Central memory CD4-positive, alpha-beta T cell (primary cell): ENCODE measurements at places on chromosomes 16 and 17.

DNA sequence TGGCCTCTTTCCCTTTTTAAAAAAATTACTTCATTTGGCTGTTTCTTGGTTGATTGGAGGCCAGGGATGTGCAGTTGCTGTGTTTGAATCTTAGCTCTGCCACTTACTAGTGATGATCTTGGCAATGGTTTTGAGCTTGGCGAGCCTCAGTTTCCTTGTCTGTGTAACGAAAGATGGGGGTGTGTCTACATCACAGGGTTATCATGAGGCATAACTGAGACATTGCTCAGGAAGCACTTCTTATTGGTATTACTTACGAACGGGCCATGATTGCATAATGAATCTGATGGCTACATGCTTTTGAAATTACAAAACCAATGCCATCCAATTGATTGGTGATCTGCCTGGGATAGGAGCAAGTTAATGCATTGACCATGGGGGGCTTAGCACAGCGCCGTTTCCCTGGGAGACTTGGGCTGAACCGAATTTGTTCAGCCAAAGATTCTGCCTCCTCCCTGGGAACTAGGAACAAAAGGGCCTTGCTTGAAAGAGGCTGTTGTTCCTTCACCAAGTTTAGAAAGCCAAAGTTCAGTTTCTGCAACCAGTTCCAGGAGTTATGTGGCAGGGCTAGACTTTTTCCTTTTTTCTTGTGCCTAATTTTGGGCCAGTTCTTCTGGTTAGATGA, 21.9 kb downstream of the CMIP start:
- no peak for DNase-seq

DNA sequence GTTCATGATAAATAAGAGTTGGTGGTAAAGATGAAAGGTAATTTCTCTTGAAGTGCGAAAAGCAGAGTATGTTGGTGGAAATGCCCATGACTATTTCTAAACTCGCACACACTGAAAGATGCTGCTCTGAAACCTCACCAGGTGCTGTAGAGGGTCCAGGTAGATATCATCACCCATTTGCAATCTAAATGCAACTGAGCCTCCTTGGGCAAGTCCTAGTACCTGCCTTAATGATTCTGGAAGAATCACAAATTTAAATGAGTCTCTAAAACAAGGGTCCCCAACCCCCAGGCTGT, 5.9 kb upstream of the MMD start:
- DNase-seq, result no peak

DNA sequence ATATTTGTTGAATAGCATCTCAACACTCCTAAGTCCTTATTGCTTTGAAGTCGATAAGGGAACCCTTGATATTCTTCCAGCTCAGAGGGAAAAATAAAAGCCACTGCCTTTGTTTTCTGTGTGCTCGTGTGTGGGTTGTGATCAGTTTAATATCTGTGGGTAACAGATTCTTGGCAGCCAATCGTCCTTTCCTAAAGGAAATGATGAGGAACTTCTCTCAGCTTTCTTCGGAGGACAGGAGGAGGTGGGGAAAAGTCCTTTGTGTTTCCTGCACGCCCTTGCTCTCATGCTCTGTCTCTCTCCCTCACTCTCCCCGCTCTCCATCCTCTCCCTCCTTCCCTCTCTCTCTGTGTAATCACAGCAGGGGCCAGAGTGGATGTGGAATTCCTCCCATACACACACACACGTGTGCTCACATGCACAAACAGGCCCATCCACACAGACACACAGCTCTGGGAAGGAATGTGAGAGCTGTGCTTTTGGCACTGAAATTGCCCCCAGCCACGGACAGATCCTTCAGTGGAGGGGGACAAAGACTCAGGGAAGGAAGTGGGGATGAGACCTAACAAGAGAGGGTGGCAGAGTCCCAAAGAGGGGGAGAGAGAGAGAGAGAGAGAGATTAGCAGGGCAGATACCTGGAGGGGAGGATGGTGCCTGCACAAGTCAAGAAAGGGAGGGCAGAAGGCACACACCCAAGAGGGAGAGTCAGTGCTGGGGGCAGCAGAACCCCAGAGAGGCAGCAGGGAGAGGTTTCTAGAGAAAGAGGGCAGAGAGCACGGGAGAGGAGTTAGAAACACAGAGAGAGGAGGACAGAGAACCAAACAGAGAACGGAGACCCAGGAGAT, 83.5 kb upstream of the PLCG2 start:
- no peak for DNase-seq

DNA sequence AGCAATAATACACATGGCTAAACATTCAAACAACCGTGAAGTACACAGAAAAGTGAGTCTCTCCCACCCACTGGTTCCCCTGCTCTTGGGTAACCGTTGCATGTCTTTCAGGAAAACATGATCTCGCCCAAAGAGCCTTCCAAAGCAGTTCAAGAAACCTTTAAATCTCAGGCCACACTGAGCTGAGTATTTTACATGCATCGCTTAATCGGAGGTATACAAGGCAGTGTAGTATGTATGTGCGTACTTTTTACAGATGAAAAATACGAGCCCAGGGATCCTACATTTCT, 741 bp upstream of the DEXI start:
- no peak for DNase-seq

DNA sequence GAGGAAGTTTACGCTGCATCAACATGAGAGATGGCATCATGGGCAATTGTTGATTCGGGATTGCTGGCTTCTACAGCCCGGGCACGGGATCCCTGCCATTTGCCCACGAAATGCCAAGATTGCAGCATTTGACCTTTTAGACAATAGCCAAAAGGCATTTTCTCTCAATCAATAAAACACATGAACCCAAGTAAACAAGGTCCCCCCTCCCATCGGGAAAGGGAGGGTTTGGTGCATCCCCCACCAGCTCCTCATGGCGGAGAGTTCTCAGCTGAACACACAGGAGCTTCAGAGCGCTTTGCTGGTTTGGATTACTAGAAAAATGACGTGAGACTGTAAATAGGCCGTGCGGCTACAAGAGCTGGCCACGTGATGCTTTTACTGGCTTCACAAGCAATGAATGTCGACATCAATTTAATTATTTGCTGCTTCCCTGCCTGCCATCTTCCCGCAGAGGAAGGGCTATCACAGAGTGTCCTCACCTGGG, 147.6 kb downstream of the C16orf95 start:
- no peak for DNase-seq

DNA sequence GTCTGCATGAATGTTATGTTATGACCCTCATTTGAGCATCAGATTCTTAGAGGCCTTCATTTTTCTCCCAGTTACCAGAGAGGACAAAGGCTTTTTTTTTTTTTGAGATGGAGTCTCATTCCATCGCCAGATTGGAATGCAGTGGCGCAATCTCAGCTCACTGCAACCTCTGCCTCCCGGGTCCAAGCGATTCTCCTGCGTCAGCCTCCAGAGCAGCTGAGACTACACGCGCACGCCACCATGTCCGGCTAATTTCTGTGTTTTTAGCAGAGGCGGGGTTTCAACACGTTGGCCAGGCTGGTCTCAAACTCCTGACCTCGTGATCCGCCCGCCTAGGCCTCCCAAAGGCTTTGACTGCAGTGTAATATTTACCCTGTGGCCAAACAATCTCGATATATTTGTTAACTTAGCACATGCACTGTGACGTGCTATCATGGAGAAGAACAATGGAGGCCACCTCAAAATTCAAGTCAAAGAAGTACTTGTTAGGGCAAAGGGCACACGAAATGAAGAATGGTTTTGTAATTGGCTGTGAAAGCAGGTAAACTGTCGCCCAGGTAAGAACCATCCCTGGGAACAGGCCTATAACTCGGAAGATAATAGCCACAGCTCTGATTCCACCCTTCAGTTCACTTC, 303.4 kb downstream of the SLC39A11 start:
- DNase-seq, result no peak

GRCh38 chr16:19113577-19114358, at the start of gene ITPRIPL2:
Gene ITPRIPL2, plus strand, starts transcription at chr16:19113964. Its CDS starts 498 bp downstream, at chr16:19114462.
- DNase-seq, result no peak

DNA sequence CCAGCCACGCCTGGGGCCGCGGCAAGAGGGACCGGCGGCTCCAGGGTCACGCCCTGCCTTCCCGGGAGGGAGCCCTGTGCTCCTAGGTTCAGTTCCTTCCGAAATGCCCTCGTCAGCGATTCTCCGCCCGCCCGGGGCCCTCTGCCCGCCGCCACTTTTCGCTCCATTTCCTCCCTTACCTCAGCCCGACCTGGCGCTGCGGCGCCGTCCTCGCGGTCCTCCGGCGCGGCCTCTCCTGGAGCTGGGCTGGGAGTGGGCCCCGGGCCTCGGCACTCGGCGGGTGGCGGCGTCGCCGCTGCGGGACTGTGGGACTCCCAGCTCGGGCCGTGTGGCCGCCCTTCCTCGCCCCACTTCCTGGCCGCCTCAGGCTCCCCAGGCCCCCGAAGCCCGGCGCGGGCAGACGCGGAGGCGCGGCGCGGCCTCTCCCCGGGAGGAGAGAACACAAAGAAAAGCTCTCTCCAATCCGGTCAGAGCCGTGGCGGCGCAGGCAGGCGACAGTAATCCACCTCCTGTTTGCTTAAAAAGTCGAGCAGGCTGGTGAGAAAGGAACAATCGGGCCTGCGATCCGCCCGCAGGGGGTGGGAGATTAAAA, 1.6 kb downstream of the BAHCC1 start:
- peak; percentile 37 for DNase-seq

- DNase-seq, result no peak
Measured at GRCh38 chr16:6020162-6020985, 922.8 kb upstream of the EEF2KMT start.

DNA sequence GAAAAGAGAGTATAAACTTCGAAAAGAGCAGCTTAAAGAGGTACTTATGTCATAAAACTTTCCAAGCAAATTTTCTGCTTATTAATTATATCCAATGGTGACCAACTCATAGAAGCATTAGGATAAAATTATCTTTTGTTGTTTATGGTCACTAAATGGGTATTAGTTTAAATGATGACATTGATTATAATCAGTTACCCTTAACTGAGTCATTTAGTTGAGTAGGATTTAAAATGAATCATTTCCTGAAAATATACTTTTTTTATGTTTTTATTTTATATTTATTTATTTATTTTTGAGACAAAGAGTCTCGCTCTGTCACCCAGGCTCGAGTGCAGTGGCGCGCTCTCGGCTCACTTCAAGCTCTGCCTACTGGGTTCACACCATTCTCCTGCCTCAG, 55.9 kb downstream of the ABHD15 start:
- no peak for DNase-seq

DNA sequence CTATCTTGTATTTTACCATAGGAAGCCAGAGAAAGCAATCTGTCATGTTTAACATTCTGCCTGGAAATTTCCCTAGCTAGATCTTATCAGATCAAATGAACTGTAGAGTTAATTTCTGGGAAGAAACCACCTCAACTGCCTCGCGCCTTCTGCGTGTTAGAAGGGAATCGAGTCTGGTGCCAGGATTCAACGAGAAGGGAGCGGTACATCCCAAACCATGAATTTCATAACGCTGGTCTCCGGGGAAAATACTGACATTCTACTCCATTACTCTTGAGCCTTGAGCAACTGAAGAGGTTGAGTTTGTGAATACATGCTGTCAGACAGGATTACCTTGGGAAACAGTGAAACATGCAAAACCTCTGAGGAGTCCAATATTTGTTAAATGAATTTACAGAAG, 35.2 kb downstream of the MPHOSPH6 start:
- no peak for DNase-seq

DNA sequence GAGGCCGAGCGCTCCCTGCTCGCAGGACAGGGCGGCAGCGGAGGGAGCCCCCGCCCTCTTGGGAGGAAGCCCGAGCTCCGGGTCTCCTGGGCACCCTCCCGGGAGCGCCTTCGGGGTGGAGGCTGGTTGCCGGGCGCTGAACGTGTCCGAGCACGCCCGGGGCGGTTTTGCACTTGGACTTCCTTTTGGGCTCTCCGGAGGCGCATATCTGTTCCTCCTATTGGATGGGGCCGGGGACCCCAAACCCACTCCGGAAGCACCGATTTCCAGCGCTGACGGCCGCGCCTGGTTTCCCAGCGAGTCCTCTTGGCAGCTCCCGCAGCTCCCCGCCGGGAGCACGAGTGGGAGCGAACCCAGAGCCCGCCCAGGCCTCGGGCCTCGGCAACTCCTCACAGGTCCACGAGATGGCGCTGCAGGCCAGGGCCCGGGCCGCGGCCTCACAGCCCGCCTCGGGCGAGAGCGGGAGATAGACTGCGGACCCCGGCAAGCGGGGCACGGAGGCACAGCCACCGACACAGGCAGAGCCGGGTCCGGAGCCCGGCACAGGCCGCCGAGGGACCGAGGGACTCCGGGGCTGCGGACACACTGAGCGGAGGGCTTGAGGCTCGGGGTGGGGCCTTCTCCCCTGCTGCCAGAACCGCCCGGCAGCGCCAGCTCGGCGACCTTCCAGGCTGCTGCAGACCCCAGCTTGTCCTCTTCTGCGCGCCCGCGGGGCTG, 12.7 kb downstream of the TBX2 start:
- DNase-seq, result peak; percentile 73

DNA sequence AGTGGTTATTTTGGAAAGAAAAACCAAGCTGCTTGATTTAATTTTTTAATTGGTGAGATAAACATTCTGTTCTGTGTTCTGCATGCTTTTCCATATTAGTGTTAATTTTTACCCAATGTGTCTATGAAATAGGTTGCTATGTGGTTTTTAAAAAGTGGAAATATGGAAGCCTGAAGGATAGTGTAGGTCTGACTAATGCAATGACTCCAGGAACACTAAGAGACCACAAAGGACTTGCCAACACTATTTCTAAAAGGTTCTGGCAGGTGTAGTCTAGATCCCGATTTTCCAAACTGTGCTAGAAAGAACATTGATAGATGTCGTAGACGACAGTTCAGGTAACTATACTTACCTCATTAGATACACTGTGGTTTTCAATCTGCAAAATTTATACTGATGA, 877.4 kb upstream of the GOT2 start:
- no peak for DNase-seq

- DNase-seq, result no peak
Measured at GRCh38 chr17:4836221-4836620, 3.1 kb downstream of the MINK1 start.

DNA sequence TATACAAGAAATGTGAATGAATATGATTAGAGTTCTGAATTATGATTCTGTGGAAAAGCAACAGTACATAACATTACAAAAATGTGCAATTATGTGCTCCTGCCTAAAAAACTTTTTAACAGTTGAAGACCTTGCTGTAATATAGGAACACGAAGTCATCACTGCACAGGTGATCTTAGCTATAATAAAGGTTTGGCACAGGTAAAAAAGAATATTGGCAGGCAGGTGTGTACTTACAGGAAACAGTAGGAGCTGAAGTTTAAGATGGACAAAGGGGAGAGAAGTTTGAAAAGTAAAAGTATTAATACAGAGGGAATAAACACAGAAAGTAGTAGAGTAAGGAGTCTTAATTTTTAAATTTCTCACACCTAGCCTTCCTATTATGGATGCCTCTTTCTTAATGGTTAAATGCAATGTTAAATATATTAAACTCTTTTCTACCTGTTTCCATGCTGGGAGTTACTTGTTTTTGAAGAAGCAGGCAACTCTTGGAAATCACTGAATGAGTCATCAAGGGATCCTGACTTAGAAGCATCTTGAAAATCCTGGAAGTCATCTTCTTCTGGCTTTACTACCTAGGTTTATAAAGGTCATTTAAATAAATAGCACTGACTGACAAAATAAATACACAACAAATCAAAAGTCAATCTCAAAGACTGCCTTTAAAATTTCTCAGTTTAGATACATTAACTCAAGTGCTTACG, 40.7 kb downstream of the SYNRG start:
- DNase-seq, result no peak

- DNase-seq, result no peak
Measured at GRCh38 chr17:9432134-9432885, 143.3 kb downstream of the STX8 start.

GRCh38 chr16:52293204-52293603, 253.7 kb downstream of the TOX3 start:
- no peak for DNase-seq

- DNase-seq, result no peak
Measured at GRCh38 chr16:51184702-51185433, 33.8 kb upstream of the SALL1 start.
